ENCODE measurements at places on chromosomes 12 and 14. TPM values are rescaled to one million over a fixed set of nuclear protein-coding genes. Genes with fewer than 3 reads are reported as not detected.

The KRT73 gene
- polyA plus RNA-seq = not detected

The FAIM2 gene
- 8.2 TPM for polyA plus RNA-seq

The FSCB gene
- not detected for polyA plus RNA-seq

The GCN1 gene
- polyA plus RNA-seq = 50.6 TPM

The KLRC4 gene
- 0.11 TPM for polyA plus RNA-seq

The LUM gene
- polyA plus RNA-seq = 709 TPM

The CCDC198 gene
- not detected for polyA plus RNA-seq

The PTGER2 gene
- 0.95 TPM for polyA plus RNA-seq
